ENCODE measurements at places on chromosomes 3 and 15.

GRCh38 chr3:4995500-4996053, 16.3 kb downstream of the BHLHE40 start:
- no peak for DNase-seq

GRCh38 chr3:57999417-58000115, 8.7 kb upstream of the FLNB start:
- DNase-seq = no peak

DNA sequence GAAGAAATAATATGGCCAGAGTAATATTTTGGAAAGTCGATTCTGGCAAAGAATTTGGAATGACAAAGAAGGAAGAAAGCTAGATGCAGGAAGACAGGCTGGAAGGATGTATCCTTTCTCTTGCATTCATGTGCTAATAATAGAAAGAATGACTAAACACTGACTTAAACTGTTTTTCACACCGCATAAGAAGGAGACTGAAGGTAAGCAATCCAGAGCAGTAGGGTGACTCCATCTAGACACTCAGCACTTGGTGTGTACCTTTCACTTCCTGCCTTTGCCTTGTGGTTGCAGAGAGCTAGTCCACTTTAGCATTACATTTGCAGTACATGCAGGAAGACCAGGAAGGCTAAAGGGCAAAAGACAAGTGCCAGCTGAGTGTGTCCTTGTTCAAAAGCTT, 234.6 kb downstream of the RBMS3 start:
- no peak for DNase-seq

- peak; percentile 20 for DNase-seq
Measured at GRCh38 chr3:13014755-13015285, 58.4 kb downstream of the IQSEC1 start.

- DNase-seq = peak; percentile 15
Measured at GRCh38 chr15:43872416-43873020, 45.7 kb downstream of the WDR76 start.

- DNase-seq = no peak
Measured at GRCh38 chr15:75360391-75360790, 8.0 kb downstream of the MAN2C1 start.

DNA sequence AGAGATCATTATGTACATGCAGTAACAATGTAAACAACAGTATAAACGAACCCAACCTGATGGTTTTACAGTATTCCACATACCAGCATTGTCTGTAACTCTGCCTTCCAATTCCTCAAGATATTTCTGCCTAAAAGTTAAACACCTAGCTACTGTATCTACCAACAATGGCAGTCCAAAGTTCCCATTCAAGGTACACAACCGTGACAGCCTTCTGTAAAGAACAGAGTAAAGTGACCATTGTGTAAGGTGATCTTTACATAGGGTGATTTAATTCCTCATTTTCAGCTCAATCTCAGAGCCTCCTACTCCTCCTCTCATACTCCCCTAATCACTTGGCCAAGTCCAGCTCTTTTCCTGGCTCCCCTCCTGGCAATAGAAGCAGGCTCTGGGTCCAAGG, 10.4 kb downstream of the SECISBP2L start:
- no peak for DNase-seq

DNA sequence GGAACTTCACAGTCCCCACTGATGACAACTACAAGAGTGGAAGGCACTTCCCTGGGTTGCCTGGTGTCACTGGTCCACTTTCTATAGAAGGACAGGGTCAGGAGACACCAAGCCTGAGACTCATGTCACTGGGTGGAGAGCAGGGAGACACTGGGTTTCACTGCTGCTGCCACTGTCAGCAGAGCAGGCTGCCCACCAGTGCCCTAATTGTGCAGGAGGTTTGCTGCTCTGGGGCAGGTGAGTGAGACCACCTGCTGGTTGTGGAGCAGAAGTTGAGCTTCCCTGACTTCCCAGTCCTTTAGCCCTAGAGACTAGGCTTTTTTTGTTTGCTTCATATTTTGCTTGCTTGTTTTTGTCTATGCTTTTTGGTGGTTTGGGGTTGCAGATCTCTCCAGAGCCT, 528.4 kb upstream of the RGMA start:
- DNase-seq = no peak

- no peak for DNase-seq
Measured at GRCh38 chr3:12070098-12070497, 65.9 kb downstream of the SYN2 start.

- no peak for DNase-seq
Measured at GRCh38 chr3:113728661-113729060, 17.4 kb downstream of the NAA50 start.

DNA sequence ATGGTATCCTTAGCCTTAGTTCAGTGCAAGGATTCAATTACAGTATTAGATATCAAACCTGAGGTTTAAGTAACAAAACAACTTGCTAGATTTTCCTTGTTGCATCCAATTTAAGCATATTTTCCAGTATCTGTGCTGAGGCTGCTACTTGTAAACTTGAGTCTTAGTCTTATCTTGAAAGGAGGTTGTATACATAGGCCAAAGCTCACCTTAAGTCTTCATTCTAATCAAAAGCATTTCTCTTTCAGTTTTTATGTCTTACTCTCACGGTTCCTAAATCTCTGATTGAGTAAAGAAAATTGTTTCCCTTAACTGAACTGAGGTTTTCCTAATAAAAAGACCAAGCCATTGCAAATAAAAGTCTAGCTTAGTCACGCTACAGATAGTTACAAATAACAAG, 52.6 kb downstream of the U2SURP start:
- no peak for DNase-seq

- no peak for DNase-seq
Measured at GRCh38 chr15:96344060-96344705, 13.7 kb downstream of the NR2F2 start.

DNA sequence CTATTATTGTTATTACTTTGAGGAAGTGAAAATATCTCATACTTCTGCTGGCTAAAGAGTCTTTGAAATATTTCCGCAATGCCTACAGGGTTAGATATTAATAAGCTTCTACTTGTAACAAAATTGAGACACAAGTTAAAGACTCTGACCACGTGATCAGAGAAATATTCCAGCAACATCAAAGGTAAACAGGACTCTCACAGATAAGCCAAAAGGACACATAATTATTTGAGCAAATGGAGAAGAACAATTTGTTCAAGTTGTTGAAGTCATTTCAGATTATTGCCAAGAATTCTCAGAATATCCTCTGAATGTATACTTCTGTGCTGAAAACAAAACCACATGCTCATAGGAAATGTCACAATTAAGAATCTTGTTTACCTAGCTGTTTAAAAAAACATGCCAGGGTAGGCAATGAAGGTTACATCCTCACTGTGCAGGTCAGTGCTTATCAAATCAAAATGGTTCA, 225.8 kb upstream of the ALCAM start:
- no peak for DNase-seq

- no peak for DNase-seq
Measured at GRCh38 chr3:112611752-112612515, 29.0 kb downstream of the CCDC80 start.

DNA sequence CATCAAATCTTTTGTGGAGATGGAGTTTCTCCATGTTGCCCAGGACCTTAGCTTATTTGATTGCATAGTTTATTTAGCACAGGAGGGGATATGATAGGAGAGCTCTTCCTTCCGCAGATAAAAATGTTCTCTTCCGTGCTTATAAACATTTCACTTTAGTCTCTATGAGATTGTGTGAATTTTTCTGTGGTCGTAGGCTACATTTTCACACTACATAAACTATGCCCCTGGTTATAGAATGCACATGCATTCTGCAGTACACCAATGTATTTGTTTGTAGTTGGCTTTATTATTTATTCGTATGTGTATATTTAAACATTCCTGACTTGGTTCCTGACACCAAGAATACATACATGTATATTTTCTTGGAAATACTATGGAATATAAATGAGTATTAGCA, 139.2 kb downstream of the UBE2E2 start:
- DNase-seq = no peak

DNA sequence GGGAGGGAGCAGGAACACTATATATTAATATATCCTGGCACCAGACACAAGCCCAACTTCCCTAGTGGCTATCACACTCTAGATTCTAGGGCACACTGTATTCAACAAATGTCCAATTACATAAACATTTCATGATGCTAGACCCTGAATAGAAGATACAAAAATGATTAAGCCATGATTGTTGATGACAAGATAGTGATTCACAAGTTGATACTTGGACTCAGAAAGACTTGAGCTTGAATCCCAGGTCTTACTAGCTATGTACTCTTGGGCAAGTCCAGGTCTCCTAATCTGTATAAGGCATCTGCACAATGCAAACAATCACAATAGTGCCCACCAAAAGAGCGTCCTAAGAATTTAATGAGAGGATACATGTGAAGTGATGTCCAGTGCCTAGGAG, 10.0 kb upstream of the SNTN start:
- DNase-seq = no peak

GRCh38 chr15:63362885-63363284, 18.8 kb downstream of the CA12 start:
- DNase-seq = no peak

- DNase-seq = no peak
Measured at GRCh38 chr3:83734656-83735055, 1224.1 kb upstream of the CADM2 start.

DNA sequence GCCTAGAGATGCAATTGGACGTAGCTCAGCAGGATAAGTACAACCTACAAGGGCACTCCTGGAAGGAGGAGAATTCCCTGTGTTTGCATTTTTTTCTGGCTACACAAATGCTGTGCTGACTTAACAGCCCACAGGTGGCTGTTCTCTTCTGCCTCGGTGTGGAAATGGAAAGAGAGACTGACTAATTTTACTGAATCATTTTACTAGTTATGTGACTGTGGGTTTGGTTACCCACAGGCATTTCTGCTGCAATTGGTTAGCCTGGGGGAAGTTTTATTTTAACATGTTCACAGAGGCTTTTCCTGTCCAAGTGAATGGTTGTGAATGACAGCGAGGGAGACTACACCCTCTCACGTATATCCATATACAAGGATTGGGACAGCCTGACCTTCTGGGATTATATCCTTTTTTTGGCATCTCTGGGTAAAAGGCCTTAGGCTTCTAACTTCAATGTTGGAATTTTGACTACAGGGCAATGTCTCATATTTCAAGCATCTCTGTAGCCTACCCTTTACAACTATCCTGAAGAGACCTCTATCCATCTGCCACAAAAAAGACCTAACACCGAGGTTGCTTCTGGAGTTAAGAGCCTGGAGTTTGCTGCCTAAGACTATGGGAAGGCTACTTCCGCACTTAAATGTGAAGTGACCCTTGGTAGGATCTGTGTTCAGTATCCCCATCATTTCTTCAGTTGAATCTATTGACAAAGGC, 67.2 kb upstream of the TP63 start:
- DNase-seq = no peak

GRCh38 chr3:8371085-8371551, 130.5 kb upstream of the LMCD1 start:
- DNase-seq = no peak

DNA sequence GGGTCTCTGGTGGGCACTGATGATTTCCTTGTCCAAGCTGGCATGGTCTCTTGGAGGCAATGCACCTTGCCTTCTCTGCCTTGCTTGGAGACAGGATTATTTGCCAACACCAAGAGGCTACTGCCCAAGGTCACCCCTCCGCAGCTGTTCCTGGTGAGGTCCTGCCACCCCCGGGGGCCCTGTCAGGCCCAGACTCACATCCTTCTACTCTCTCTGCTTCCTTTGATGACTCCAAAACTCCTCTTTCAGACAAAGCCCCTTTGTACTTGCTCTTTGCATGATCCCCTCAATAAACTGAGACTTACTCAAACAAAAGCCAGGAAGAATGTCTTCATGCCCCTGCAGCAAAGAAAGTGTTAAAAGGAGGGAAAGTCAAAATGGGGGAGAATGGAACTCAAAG, 137.7 kb downstream of the MEX3B start:
- no peak for DNase-seq

GRCh38 chr3:105513886-105514285, 147.2 kb downstream of the ALCAM start:
- DNase-seq = no peak

GRCh38 chr3:32184187-32184730, 54.2 kb upstream of the CMTM8 start:
- DNase-seq = no peak

DNA sequence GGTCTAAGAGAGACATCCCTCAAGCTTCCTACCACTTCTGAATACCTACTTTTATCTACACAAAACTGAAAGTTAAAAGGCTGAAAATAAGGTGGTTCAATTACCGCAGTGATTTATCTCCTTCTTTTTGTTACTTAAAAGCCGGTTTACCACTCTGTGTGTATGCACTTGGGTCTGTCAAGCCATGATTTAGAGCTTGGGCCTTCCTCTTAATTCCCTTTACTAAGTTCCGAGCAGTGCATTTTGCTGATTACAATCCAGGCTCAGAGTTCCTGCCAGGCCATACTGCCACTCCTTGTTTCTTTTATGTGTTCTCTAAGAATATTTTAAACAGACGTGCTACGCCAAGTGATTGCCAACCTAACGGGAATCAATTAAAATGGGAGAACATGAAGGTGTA, 16.5 kb downstream of the KCTD6 start:
- no peak for DNase-seq

GRCh38 chr3:102511639-102512038, 76.8 kb downstream of the ZPLD1 start:
- DNase-seq = no peak

DNA sequence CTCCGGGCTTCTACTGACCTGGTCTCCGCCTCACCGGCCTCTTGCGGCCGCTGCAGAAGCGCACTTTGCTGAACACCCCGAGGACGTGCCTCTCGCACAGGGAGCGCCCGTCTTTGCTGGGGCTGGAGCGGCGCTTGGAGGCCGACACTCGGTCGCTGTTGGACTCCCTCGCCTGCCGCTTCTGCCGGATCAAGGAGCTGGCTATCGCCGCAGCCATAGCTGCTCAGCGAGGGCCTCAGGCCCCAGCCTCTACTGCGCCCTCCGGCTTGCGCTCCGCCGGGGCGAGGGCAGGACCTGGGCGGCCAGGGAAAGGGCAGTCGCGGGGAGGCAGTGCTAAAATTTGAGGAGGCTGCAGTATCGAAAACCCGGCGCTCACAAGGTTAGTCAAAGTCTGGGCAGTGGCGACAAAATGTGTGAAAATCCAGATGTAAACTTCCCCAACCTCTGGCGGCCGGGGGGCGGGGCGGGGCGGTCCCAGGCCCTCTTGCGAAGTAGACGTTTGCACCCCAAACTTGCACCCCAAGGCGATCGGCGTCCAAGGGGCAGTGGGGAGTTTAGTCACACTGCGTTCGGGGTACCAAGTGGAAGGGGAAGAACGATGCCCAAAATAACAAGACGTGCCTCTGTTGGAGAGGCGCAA, 319.2 kb downstream of the FGF12 start:
- no peak for DNase-seq

DNA sequence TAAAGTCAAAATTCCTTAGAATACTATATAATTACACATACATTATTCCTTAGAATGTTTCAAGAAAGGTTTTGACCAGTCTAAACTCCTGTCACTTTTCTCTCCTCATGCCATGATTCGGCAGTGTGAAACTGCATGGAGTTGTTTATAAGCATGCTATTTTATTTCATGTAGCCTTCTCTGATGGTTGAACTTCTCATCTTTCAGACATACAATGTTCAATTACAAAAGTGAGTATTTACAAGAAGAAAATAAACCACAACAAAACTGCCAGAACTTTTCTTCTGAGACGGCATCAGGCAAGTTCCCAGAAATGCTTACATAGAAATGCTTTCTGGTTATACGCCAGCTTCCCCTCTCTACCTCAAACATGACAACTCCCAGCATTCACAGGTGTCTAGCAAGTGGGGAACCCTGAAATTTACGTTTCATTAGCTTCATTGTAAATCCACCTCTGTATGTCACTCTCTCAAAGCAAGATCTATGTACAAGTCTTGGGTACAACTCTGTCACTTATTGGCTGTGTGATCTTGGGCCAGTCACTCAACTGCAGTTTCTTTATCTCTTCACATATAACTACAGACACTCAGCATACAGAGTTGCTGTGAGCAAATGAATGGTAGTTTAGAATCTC, 42.7 kb downstream of the HDGFL3 start:
- peak; percentile 1 for DNase-seq

Measured in CD4-positive, alpha-beta T cell treated with Interleukin-6 for 4 hours (primary cell).